SK-N-DZ (cell line): ENCODE measurements at places on chromosomes 5 and 9.

DNA sequence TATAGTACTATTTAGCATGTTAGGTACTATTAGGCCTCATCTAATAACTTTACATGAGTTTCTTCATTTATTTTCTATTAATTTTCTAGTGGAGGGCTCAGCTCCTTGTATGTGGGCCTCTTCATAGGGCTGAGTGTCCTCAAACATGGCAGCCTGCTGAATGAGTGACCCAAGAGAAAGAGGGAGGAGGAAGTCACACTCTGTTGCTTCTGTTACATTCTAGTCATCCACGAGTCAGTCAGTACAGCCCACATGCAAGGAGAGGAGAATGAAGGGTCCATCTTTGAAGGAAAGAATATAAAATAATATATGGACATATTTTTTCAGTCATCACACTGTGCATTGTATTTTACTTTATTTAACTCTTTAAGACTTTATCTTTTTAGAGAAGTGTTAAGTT is 66.6 kb upstream of the NR3C1 start:
- DNase-seq = no peak

GRCh38 chr5:171681677-171682076 is 103.9 kb upstream of the SMIM23 start:
- DNase-seq = no peak

GRCh38 chr5:88659529-88660263 is 223.3 kb downstream of the MEF2C start:
- DNase-seq = no peak

GRCh38 chr9:76891279-76891678 is 14.6 kb downstream of the PRUNE2 start:
- DNase-seq = no peak

DNA sequence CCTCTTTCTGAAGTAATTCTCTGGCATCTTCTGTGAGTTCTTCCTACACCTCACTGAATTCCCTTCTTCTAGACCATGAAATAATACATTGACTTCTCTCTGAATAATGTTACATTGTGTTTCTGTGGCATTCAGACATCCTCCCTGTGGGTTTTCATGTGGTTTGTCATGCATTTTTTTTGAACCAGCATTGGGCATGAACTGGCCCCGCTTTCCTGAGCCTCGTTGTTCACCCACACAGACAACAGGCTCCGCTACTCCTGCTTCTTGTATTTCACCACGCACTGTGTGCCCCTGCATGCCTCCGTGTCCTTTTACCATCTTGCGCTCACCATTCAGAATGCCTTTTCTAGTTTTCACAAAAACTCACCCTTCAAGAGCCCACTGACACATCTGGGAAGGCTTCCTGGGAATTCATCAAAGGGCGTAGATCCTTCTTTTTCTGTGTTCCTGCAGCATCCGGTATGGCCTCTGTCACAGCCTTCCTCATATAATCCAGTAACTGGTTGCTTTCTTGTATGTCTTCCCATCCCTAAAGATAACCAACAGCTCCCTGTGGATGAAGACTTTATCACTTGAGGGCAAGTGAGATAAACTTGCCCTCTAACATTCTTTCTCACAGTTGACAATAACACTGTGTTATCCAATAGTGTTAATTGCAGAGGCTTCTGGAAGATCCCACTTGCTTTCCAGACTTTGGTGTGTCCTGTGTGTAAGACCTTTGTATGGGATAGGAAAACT is 51.5 kb upstream of the ADAMTSL1 start:
- no peak for DNase-seq

DNA sequence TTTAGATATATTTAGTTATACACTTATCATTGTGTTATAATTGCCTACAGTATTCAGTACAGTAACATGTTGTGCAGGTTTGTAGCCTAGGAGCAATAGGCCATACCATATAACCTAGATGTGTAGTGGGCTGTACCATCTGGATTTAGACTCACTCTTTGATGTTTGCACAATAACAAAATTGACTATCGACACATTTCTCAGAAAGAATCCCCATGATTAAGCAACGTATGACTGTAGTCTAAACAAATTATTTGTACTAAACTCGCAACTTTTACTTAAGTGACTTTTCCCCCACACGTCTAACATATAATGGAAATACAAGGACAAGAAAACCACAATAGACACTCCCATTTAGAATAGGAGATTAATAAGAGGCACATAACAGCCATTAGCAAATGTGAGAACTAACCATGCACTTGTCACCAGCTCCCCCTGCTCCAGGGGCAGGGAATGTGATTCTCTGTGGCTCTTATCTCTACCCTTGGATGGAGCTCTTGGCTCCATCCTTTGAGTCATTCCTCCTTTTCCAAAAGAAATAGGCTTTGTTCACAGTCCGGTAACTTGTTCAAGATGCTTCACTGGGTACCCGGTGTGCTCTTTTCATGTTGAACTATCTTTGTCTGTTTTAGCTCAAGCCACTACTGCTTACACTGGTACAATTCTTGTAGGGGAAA is 8.7 kb upstream of the B4GALT1 start:
- no peak for DNase-seq

GRCh38 chr9:33446240-33446945 is 1.0 kb downstream of the AQP3 start:
- DNase-seq = no peak

GRCh38 chr5:124932791-124933600 is 186.6 kb upstream of the ZNF608 start:
- peak; percentile 83 for DNase-seq

DNA sequence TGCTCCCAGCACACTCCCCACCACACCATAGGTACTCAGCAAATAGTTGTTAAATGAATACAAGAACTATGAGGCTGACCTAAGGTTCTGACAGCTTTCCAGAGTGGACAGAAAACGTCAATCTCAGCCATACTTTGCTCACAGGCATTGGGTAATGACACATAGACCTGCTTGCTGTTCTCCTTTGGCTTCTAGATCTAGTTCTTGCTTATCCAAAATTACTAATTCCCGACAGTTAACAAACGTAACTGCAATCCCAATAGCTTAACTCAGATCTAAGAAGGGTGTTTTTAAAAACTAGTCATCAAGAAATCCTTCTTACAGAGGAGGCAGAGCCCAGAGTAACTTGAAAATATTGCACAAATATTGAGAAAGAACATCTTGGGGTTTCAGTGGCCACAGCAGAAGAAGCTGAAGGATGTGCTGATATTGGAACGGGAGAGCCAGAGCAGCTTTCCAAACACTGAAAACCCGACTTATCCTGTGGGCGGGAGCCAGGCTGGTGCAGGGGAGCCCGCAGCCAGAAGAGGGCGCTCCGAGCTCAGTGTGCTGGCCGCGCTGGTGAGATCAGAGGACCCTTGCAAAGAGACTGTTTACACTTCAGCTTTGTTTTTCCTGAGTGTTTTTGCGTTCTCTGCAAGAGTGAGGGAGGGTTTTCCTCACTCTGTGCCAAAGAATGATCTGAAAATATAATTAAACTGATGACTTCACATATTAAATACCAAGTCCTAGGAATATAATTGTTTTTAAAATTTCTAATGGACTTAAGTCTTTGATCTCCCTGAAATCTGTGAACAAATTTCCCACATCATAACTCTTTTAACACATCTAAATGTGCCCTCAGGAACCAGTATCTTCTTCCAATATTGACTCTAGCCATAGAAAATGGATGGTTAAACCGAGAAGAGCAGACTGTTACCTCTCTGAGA is 30.3 kb downstream of the FGF1 start:
- peak; percentile 59 for DNase-seq

- peak; percentile 59 for DNase-seq
Observed at GRCh38 chr5:72244862-72245371, 75.1 kb downstream of the MRPS27 start.

- DNase-seq = no peak
Observed at GRCh38 chr5:122943050-122943698, 93.4 kb downstream of the PPIC start.

DNA sequence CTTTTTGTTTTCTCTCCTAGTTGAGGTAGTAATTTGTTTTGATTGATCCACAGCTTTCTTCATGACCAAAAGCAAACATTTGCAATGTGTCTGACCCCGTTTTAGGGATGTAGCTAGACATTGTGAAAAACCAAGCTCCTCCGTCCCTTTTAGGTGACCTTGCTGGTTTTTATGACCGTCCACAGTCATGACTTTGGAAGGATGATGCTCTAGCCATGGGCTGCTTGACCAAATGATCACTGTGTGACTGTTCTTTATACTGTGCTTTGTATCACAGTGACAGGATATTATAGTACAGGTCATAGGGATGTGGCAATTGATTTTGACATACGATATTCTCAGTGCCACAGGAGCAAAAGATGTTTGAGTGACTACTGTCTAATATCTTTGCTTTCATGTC is 54.4 kb downstream of the KCNN2 start:
- no peak for DNase-seq

- DNase-seq = no peak
Observed at GRCh38 chr5:131514316-131515283, 120.4 kb downstream of the RAPGEF6 start.

- DNase-seq = no peak
Observed at GRCh38 chr9:14027116-14027800, 286.7 kb downstream of the NFIB start.

DNA sequence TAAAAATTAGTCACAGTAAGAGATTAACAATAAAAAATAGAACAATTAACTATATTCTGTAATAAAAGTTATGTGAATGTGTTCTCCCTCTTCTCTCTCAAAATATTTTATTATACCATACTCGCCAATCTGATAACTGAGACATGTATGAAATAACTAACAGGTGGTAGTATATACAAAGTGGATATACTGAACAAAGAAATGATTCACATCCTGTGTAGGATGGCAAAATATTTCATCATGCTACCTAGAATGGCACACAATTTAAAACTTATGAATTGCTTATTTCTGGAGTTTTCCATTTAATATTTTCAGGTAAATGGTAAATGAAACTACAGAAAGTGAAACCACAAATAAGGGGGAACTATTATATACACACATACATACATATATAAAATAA is 152.5 kb downstream of the RNF180 start:
- no peak for DNase-seq

DNA sequence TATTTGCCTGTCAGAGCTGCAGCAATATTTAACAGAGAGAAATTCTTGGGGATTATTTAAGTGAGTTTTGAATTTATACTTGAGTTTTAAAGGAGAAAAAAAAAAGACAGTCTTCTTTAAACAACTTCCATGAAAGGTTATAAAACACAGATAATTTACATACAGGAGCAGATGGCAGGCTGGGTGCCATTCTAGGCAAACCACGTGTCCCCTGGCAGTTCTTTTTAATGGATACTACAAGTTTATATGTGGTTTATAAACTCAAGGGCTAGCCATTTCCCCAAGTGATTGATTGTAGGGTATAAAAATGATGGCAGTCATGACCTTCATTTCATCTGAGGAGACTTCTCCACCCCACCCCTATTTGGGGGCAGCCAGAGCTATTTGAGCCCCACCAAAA is 166.6 kb downstream of the FSTL4 start:
- no peak for DNase-seq

GRCh38 chr9:16003785-16004184 is 450.9 kb downstream of the CCDC171 start:
- DNase-seq = no peak

DNA sequence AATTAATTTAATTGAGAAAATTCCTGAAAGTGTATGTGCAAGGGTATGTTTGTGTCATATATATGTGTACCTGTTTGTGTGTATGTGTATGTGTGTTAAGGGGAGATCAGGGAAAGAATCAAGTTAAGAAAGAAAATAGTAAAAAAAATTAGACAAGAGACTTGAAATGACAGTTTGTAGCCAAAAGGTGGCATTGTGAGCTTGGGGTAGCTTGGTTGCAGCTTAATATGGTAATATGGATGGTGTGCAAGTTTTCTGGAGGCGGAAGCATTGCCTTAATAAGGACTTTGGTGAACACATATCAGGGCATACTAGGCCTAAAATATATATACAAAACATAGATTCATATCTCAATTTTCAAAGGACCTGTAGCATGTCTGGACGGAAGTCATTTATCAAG is 129.9 kb downstream of the INSYN2B start:
- DNase-seq = no peak

- no peak for DNase-seq
Observed at GRCh38 chr9:14021871-14022525, 291.9 kb downstream of the NFIB start.

GRCh38 chr5:19739671-19740070 is 248.3 kb downstream of the CDH18 start:
- DNase-seq = no peak

GRCh38 chr5:103808464-103809106 is 246.0 kb upstream of the NUDT12 start:
- peak; percentile 77 for DNase-seq

DNA sequence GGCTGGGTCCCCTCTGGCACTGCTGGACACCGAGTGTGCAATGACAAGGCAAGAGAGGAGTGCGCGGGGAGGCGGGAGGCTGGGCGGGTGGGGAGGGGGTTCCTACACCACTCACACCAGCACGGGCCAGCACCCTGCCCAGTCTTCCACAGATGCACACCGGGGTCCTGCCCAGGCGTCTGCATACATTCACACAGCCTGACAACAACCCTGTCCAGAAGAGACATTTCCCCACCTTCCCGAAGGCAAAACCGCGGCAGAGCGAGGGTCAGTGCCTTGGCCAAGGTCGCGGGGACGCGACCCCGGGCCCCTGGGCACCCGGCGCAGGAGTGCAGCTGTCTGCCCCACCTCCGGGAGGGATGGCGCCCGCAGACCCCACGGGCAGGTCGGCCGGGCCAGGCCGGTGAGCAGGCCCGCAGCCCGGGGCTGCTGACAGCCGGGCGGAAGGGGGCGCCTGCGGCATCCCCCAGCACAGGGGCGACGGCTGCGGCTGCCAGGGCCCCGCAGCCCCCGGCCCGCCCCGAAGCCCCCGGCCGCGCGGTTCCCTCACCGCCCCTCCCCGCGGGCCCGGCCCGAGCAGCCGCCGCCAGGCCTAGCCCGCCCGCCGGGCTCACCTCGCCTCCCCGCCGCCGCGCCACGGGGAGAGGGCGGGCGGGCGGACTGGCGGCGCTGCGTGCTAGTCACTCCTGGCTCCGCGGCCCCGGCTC is 496 bp downstream of the MAPK9 start:
- no peak for DNase-seq

DNA sequence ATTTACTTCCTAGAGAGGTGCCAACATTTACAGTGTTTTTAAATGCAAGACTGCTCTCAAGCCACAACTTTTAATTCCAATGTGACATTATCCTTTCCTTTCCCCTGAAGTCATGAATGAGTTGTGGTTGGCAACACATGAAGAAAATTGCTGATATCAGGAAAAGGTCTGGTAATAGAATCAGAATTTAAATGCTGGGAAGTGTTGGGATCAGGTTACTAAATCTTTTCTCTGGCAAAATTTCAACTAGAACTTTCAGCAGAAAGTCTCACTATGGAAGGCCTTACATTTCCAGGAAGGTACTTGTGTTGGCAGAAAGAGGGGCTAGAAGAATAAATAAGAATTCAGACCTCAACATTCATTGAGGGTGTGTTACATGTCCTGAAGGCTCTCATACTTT is 10.6 kb upstream of the SLC44A1 start:
- no peak for DNase-seq
